Left renal pelvis (tissue), 4 donors: ENCODE measurements at places on chromosomes 6 and 20. TPM values are rescaled to one million over a fixed set of nuclear protein-coding genes. Genes with fewer than 3 reads are reported as not detected.

GRCh38 chr20:54017846-54018245 is 52.5 kb downstream of the BCAS1 start:
- no peak for DNase-seq

GRCh38 chr6:160456214-160456546 is 108.0 kb downstream of the SLC22A3 start:
- no peak for DNase-seq

DNA sequence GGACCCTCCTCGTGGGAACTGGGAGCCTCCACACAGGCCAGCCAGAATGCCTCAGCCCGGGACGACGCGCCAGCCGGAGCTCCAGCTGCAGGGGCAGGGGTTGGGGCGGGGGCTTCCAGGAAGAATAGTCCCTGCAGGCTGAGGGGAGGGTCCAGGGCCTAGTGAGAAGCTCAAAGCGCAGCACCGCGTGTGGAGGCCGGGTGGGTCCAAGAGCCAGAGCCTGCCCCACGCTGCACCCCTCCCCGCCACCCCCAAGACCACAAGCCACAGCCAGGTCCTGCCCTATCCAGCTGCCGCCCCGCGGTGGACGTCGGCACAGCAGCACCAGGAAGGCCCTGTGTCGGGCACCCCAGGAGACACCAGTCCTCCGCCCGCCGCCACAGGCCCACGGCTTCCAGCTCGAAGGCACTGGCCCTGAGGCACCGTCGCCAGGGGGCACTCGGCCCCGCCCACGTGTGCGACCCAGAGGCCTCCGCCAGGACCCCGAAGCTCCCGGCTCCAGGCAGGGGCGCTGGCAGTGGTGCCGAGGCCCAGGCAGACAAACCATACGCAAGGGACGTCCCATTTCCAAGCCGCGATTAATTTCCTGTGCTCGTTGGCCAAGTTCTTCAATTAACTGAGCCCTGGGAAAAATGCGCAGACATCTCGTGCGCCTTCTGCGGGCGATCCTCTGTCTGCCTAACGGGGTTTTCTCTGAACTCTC is 19.5 kb downstream of the KCNQ2 start:
- DNase-seq = no peak

DNA sequence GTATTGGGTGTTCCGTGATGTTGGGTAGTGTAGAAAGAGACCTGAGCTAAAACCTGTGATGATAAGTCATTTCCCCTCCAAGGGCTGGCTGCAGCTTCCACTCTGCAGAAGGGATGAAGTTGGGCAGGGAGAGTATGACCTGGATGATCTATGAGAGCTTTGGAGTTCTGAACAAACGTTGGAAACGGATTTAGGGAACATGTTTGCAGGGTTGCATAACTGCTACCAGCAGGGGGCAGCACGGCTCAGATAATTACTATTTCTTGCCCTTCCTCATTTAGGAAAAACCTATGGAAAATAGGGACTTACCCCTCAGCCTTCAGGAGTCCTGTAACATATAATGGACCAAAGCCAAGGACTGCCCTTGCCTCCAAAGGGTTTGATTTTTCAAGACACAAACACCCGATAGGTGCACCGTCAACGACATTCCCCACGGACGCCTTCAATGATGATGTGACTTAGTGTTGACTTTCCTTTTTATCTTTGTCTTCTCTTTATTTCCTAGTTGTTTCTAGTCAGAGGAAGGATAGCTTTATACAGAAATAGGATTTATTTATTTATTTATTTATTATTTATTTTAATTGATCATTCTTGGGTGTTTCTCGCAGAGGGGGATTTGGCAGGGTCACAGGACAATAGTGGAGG is 164.9 kb upstream of the SASH1 start:
- DNase-seq = no peak

DNA sequence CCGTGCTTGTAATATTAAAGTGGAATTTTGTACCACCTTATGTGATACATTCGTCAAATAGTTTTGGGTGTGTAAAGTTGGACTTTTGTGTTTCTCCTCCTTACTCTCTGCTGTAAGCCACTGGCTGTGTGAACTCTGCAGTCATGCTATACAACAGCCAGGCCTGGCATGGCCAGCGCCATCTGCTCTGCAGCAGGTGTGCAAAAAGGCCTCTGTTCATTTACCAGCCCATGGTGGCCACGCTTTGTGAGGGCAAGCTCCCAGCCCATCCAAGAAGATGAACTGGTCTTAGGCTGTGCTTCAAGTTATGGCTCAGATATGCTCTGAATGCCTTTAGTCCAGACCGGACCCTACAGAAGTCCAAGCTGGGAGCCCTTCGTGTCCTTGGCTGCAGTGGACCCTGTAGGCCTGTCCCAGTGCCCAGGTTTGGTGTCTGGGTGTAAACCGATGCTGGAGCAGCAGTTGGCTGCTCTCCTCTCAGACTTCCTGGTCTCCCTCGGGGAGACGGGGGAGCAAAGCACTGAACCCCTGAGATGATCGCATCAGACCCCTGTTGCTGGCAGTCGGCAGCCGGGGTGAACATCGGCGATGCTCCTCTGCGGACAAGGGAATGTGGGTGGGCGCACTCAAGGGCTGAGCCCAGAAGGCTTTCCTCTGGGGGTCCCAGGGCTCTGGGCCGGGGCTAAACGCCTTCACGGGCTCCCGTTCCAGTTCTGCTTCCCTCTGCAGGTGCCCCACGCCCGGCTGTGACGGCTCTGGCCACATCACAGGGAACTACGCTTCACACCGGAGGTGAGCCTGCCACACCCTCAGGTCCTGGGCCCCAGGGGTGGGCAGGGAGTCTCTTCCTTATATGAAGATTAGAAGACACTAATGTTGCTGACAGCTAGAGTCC is 28.6 kb upstream of the PCMTD2 start:
- DNase-seq = no peak

DNA sequence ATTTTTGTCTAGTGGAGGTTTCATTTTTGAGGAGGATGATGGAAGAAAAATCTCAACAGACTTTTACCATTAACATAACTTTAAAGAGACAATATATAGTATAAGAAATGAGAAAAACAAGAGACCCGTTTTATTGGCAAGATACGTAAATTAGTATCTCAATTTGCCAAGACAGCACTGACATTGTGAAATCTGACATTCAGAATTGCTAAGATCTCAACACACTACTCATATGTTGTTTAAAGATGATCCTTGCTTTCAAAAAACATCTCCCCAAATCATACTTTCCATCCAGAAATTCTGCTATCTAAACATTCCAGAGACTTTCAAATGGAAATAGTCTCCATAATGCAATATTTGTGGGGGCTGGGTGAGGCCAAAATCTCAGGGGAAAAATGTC is 220.9 kb upstream of the CEP162 start:
- no peak for DNase-seq

- no peak for DNase-seq
These were observed at the start of gene FAM217A for GRCh38 chr6:4078691-4079471. FAM217A (minus strand) TSS chr6:4079137; CDS start chr6:4077414, 1,723 bp downstream.

- no peak for DNase-seq
These were observed 85.6 kb downstream of the MYB start for GRCh38 chr6:135266675-135267074.

- no peak for DNase-seq
These were observed 1.4 kb upstream of the HECA start for GRCh38 chr6:139133262-139134063.

DNA sequence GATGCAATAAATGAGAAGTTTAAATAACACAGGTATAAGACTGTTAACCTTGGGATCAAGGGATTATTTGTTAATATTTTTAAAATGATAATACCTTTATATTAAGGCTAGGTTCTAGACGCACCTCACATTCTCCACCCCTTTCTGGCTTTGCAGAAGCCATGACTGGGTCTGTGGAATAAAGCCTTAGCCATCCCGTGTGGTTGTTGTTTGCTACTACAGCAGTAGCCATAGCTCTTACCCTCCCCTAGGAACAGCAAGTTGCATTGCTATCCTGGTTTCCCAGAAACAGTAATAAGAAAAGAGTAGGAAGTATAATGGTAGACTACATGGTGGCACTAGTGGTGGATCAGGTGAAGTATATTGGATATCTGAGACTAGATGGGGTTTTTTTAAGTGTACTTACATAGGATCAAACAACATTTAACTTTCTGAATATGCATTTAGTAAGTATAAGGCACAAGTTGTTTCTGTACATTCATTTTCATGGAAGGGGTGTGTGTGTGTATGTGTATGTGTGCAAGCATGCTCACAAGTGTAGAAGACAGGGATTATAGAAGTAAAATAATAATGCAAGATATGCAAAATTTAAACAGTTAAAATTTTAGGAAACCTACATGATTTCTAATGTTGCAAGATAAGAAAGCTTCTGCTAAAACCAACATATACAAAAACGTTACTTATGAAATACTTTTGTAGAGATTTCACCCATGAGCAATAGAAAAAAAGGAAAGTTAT is 384.2 kb downstream of the PRKN start:
- no peak for DNase-seq

- DNase-seq = no peak
These were observed 72.4 kb upstream of the NXT1 start for GRCh38 chr20:23278172-23278571.

DNA sequence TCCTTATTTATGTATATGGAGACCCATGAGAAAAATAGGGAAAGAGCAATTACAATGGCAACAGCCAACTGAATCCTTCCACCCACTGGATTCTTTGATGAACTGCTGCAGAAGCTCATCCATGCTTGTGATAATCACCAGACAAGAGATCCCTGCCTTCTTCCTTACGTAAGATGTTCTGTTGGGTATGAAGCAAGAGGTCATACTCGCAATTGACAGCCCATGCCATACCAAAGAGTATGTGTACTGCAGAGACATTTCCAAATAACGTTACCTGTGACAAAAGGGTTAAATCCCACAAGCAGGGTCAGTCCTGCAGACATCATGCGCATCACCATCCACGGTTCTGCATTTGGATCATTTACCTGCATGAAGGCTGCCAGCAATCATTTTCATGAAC is 27.8 kb downstream of the ELOVL5 start:
- no peak for DNase-seq

- DNase-seq = peak; percentile 39
These were observed 69.1 kb downstream of the SLC35F1 start for GRCh38 chr6:117976030-117976651.

- DNase-seq = no peak
These were observed 257.5 kb upstream of the TCF21 start for GRCh38 chr6:133631421-133631820.

GRCh38 chr6:159969204-159969912 is 476 bp downstream of the IGF2R start:
- no peak for DNase-seq

DNA sequence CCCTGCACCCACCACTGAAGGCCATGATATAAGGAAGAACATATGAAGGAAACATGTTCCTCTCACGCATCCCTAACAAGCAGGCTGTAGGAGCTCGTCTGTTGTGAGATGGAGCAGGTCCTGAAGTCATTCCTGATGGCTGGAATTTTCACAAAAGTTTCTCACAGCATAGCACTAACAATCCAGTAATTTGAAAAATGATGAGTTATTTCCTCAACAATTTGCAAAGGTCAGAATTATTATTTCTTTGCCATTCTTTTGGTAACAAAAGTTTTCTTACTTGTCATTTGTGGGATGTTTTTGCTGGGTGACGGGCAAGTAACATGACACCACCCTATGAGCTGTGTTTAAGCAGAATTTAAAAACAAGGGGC is 27.6 kb upstream of the FRMD1 start:
- DNase-seq = no peak

DNA sequence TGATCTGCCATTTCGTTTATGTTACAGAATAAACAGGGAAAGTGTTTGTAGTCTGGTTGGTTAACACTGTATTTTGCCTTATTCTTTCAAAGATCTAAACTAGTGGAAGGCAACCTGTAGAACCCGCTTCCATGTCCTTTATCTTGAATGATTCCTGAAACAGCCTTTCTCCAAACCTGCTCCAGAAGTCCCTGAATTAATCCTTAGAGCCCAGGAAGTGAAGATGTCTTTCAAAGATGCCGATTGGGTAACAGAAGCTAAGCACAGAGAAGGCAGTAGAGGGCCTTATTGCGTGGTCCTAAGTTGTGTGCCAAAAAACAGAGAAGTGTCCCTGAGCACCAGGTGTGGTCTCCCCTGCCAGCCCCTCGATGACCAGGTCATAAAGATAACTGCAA is 19.2 kb upstream of the ZSCAN16 start:
- no peak for DNase-seq

GRCh38 chr6:87431263-87431662 is 23.5 kb downstream of the CFAP206 start:
- no peak for DNase-seq

DNA sequence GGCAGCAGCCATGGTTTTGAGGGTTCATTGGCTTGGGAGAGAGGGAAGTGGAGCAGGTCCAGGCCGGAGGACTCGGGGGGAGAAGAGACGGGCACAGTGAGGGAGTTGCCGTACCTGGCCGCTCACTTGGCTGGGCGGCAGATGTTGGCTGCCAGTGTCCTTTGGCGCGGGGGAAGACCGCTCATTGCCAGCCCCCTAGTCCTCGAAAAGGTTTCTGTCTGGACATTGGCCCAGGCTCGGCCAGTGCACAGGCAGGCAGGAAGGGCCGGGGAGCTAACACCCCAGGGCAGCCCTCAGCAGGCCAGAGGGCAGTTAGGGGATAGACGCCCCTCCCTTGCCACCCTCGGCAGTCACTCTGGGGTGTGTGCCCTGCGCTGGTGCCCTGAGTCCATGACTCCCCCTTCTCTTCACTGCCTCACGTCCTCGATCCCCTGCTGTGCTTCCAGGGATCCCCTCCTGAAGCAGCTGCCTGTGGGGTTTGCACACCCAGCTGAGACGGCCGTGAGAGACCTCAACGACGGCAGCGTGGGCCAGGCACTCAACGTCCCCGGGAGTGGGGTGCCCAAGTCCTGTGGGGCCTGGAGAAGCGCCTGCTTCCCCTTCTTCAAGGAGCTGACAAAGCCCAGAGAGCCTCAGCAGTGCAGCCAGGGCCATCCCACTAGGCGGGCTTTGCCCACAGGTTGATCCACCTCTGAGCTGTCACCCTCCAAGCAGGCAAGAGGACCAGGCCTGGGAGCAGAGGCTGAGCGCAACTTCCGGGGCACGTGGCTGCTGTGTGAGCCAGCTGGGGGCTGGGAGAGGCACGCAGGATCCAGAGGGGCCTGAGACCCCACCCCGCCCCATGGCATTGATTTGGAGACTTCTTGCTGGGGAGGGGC is 20.4 kb downstream of the RBM38 start:
- DNase-seq = no peak

DNA sequence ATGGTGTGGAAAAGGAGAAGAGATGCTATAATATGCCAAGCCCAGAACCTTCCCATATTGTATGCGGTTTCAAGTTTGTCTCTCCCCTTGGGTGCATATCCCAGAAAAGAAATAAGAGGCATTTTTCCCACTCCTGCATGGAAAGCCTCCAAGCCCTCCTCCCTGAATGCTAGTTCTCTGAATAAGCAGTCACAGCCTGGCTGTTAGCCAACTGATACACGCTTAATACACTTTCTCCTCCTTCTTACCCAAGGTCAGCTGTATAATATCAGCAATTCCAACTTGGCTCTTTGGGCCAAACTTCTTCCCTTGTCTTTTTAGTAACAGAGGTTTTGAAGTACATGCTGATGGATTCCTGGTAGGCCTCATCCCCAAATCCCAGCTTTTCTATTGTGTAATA is 440.1 kb downstream of the EPHA7 start:
- no peak for DNase-seq

Gene MYCT1
- polyA plus RNA-seq = 17.2 TPM

Gene OR2B6
- polyA plus RNA-seq = 0.26 TPM

Gene DUSP15
- polyA plus RNA-seq = 16.0 TPM

Gene SRMS
- polyA plus RNA-seq = 0.14 TPM

Gene GPX5
- not detected for polyA plus RNA-seq

Gene NRSN2
- polyA plus RNA-seq = 48.0 TPM

Gene DNAH8
- polyA plus RNA-seq = 0.42 TPM

Gene GABRR1
- polyA plus RNA-seq = 6.5 TPM

Gene CDSN
- not detected for polyA plus RNA-seq

Gene MCM3
- polyA plus RNA-seq = 136 TPM

Gene FNDC1
- polyA plus RNA-seq = 11.6 TPM
